ENCODE measurements at places on chromosomes 2 and 18.

DNA sequence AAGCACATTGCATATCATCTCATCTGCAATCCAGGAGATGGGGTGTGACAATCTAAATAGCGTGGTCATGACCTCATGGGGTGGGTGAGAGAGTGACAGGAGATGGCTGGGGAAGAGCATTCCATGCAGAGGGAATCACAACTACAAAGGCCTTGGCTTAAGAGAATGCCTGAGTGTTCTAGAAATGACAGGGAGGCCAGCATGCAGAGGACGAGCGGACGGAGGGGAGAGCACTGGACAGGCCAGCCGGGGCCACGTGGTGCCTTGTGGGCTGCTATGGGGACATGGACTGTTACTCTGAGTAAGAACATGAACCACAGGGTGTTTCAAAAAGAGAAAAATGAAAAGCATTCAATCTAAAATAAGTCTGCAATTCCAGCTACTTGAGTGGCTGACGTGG lies 117.9 kb upstream of the ODC1 start:
- no peak for DNase-seq

GRCh38 chr2:108565778-108566375 lies 31.6 kb downstream of the LIMS1 start:
- DNase-seq: no peak

- peak; percentile 52 for DNase-seq
These were observed 2.7 kb upstream of the RNPEPL1 start for GRCh38 chr2:240565333-240566202.

GRCh38 chr2:39150102-39150562 lies 29.3 kb upstream of the SOS1 start:
- DNase-seq: no peak

GRCh38 chr18:70422391-70422965 lies 133.6 kb downstream of the SOCS6 start:
- no peak for DNase-seq

DNA sequence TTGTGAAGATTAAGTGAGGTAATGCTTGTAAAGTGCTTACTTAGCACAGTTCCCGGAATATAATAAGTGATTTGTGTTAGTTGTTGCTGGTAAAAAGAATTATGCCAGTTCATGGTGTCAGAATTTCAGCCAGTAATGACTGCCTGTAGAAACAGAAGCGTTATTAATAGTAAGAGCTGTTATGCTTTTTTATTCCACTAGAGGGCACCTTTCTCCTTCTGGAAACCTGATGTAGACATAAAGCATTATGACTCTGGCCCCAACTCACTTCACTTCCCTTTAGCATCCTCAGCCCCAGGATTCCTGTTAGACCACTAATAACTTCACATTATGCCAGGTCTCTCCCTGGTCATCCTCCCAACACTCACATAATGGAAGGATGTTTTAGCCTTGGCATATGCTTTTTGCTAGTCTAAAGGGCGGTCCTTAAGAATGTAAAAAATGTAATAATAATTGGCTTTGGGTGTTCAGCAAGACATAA lies 34.9 kb downstream of the C18orf54 start:
- DNase-seq: no peak

DNA sequence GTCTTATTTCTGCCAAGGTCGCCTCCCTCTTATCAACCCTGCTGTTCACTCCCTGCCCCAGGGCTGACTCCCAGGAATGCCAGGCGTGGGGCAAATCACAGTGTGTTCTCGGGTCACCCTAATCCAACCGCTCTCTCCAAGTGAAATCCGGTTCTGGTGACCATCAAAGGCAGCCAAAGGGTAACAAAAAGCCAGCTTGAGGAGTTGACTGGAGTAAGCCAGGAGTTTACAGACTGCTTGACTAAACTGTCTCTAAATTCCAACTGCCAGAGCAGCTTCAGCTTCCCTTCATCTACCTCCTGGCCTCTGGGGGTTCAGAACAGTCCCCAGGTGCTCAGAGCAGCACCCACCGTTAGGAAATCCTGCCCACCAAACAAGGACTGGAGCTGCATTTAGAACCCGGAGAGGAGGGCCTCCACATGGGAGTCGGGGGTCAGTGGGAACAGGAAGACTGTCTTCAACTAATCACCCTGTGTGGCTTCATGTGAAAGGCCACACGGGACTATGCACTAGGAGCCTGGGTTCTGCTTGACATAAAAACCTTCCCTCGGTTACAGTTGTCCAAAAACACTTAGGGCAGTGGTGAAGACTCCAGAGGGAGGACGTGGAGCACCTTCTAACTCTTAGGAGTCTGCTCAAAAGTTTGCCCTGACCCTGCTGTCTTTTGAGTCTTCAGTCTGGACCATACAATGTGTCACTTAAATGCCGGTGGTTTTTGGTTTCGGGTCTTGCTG lies 24.2 kb upstream of the MCFD2 start:
- DNase-seq: no peak

DNA sequence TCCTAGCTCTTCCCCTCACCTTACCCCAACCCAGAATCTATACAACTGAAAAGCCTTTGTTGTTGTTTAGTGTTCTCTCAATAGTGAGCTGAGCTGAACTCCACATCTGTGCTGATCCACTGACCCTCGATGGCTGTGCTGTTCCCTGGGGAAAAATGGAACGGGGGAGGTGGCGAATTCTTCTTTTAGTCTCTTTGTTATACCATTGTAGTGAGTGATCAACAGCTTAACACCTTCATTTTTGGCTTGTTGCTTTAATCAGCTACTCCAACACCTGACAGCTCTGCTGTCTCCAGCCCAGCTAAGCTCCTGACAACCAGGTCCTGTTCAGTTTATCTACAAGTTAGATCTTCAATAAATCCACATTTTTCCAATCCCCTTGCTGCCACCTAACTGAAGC lies 25.7 kb downstream of the PLA2R1 start:
- DNase-seq: no peak

Data from prostate gland (tissue), 2 donors.